Cardiac septum (tissue), 1 donor: ENCODE measurements at places on chromosomes 7 and 10.

GRCh38 chr10:33252794-33253203, 81.7 kb downstream of the NRP1 start:
- no peak for DNase-seq

DNA sequence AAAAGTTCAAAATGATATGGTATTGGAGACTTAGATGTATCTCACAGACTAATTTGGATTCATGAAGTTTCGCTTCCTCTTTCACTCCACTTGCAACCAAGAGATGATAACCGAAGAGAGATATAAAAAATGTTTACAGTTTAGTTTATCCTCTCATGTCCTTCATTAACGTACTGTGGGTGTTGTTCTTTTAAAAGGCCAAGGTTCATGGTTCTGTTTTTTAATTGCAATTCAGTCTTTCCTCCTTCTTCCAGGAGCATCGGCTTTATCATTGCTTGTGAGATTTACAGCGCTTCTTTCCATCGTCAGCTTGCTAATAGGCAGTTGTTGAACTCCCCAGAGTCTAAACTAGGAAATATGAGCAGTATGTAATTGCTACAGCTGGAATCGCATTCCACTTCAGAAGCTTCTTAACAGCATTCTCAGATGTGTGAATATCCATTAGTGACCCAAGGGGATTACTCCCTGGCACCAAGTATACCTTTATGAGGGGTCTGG, 75.9 kb upstream of the HGF start:
- no peak for DNase-seq

- peak; percentile 55 for DNase-seq
Observed at GRCh38 chr10:78765726-78766335, 302.9 kb upstream of the ZMIZ1 start.

DNA sequence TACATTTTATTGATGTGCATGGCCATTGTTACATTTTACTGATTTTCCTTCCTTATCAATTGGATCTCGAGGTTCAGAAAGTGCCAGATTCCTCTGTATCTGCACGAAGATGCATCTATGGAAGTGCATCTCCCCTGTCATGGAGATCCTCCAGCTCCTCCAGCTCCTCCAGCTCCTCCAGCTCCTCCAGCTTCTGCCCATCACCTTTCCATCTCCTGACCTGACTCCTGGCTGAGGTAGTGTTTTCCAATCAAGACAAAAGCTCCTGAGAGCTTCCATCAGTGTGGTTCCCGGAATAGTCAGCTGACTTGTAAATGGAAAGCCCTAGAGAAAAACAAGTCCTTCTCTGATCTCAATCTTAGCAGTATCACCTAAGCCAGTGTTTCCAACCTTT, 90.8 kb upstream of the KLF6 start:
- DNase-seq, result no peak

- no peak for DNase-seq
Observed at GRCh38 chr7:107700570-107700969, 39.9 kb downstream of the SLC26A4 start.

- DNase-seq, result no peak
Observed at GRCh38 chr7:55132890-55133551, 114.2 kb downstream of the EGFR start.

GRCh38 chr10:11746883-11747539, 4.8 kb downstream of the ECHDC3 start:
- no peak for DNase-seq
